ENCODE measurements at places on chromosomes 5 and 9. TPM values are rescaled to one million over a fixed set of nuclear protein-coding genes. Genes with fewer than 3 reads are reported as not detected.

DNA sequence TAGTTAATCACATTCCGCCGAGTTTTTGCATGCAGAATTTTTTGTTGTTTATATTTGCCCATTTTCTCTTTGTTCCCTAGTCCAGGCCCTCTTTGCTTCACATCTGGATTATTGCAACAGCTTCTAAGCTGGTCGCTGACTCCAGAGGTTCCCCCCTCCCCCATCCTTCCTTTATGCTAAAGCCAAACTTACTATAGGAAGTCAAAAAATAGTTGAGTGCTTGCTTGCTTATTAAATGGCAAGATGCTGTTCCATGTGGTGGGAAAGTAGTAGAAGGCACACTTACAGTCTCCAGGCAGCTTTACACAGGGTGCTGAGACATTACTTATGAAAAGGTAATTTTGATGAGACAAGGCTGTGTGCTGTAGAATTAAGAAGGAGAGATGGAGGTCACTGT, 1.3 kb downstream of the ZBTB34 start:
- no peak for DNase-seq

DNA sequence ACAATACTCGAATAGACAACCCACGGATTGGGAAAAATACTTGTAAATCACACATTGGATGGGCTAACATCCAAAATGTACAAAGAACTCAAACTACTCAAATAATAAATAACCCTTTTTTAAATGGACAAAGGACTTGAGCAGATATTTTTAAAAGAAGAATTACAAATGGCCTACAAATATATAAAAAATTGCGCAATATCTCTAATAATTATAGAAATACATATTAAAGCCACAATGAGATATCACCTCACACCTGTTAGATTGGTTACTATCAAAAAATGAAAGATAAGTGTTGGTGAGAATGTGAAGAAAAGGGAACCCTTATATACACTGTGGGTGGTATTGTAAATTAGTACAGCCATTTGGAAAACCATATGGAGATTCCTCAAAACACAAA, 40.8 kb upstream of the ADAMTS19 start:
- no peak for DNase-seq

DNA sequence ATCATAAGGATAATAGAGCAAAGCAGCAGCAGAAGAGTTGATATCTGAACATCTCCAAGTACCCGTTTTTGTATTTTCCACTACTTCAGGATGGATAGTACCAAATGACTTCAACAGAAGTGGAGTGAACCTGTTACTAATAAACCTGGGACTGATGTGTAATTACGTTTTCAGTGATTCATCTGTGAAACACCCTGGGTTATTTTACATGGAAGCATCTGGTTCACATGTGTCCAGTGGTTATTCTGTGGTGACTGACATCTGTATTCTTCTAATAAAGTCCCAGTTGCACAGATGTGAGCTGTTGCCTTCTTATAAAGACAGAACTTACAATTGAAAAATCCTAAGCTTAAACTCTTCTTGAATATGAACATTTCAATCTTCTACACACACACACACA, 139.7 kb upstream of the VCAN start:
- DNase-seq = no peak

GRCh38 chr9:91532325-91532724, 108.7 kb upstream of the NFIL3 start:
- no peak for DNase-seq

GRCh38 chr9:33166231-33167083, 679 bp downstream of the B4GALT1 start:
- DNase-seq = peak; percentile 68

DNA sequence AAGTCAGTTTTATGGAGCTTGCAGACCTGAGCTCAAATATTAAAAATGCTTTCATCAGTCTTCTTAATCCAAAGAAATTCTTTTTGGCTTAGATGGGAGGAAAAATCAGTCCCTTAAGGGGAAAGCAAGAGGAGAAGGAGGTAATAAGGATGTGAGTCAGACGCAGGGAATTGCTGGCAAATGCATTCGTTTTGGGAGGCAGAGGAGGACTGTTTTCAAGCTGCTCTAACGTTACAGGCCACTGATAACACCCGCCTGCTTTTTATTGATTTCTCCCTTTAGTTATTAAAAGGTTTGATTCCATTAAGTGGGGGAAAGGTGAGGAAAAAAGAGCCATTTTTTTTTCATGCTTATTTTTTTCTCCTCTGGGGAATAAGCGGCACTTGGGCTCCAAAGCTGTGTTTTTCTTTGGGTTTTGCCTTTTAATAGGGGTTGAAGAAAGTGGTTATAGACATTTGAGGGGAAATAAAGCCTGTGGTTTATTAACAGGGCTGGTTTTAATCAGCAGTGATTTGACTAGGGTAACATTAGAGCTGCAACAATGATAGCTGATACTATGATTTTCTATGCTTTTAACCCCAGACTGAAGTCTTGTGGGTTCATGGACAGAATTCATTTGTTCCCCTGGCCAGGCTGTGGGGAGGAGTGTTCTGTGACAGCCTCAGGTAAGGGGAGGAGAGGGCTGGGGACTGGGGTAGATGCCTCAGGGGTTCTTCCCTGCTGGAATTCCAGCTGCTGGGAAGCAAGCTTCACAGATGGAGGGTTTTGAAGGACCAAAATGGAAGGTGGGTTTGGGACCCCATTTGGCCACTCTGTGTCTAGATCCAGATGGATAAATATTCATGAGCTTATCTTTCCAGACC, 225.2 kb downstream of the GAS1 start:
- DNase-seq = no peak

DNA sequence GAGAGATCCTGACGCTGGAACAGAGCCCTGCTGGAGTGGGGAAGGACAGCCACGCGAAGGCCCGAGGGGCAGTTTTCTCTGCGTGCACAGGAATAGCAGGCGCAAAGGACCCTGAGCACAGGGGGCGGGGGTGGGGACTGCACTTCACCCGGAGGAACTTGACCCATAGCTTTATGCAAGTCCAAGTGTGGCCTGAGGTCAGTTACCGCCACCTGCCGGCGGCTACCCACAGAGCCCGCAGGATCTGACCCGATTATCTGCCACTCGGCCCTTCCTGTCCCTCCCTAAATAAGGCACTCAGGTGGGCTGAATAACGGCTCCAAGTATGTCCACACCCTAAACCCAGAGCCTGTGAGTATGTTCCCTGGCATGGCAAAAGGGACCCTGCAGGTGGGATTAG, 65.4 kb upstream of the FCN1 start:
- peak; percentile 28 for DNase-seq

BTNL8 gene
- not detected for total RNA-seq

ZNF782 gene
- total RNA-seq = 16.3 TPM

SPATA6L gene
- 1.2 TPM for total RNA-seq

Data from B cell (primary cell).